Cardiac muscle cell (in vitro differentiated cells and primary cell): ENCODE measurements at places on chromosomes 6 and 20.

- no peak for DNase-seq
Measured at GRCh38 chr6:159739341-159739740, 12.0 kb downstream of the WTAP start.

- DNase-seq = peak; percentile 70
Measured at GRCh38 chr6:593139-593906, 63.6 kb downstream of the HUS1B start.

DNA sequence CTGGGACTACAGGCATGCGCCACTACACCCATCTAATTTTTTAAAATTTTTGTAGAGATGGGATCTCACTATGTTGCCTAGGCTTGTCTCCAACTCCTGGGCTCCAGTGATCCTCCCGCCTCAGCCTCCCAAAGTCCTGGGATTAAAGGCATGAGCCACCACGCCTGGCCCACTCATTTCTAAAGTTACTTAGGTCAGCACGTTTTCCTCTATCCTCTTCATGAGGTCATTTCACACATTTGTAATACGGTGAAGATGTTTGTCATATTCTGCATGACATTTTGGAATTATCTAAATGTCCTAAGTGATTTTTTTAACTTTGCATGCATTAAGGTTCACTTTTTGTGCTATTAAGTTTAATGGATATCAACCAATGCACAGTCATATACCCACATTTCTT is 11.9 kb upstream of the SOX12 start:
- DNase-seq = no peak

DNA sequence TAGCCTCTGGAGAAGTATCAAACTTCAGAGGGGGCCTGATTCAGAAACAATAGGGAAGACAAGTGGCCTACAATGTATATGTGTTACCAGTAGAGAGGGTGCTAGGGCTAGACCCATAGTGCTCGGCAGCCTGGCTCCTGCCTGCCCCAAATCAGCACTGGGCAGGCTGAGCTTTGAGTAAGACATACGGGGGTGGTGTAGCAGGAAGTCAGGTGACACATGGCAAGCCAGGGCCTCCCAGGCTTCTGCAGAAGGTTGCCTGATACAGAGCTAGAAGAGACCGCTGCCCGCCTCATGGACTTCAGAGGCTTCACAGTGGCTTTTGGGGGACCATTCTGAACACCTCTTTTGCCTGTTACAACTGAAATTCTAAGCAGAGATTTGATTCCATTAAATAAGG is 43.4 kb downstream of the RALY start:
- no peak for DNase-seq

DNA sequence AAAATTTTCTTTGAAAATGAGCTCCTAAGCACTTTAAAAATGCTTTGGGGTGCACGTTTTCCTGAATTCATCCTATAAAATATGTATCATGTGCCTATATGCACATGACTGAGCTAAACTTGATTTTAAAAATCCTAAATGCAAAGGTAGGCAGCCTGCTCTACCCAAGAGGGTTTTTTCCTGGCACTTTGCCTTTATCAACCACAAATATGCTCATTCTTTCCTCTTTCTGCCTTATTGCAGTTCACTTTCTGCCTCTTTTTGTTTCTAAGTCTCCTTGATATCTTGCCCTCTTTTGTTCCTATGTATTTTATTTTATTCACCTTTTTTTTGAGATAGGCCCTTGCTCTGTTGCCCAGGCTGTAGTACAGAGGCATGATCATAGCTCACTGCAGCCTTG is 229.3 kb downstream of the GRM1 start:
- peak; percentile 22 for DNase-seq

- DNase-seq = no peak
Measured at GRCh38 chr6:145383428-145383827, 351.9 kb downstream of the EPM2A start.

DNA sequence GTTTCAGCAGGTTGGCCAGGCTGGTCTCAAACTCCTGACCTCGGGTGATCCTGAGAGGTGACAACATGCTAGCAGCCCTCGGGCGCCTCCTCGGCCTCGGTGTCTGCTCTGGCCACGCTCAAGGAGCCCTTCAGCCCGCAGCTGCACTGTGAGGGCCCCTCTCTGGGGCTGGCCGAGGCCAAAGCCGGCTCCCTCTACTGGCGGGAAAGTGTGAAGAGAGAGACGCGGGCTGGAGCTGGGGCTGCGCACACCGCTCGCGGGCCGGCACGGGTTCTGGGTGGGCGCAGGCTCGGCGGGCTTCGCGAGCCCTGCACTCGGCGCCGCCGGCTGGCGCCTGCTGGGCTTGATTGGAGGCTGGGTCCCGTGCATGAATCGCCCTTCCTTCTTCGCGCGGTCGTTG is 80.8 kb upstream of the RBM24 start:
- no peak for DNase-seq

GRCh38 chr6:44967481-44967880 is 360.6 kb upstream of the RUNX2 start:
- peak; percentile 38 for DNase-seq

GRCh38 chr6:71900642-71901041 is 14.3 kb downstream of the RIMS1 start:
- DNase-seq = no peak

GRCh38 chr6:1313767-1314503 is 2.0 kb downstream of the FOXQ1 start:
- DNase-seq = peak; percentile 56

- peak; percentile 86 for DNase-seq
Measured at GRCh38 chr6:25556516-25556915, 95.5 kb upstream of the SCGN start.

DNA sequence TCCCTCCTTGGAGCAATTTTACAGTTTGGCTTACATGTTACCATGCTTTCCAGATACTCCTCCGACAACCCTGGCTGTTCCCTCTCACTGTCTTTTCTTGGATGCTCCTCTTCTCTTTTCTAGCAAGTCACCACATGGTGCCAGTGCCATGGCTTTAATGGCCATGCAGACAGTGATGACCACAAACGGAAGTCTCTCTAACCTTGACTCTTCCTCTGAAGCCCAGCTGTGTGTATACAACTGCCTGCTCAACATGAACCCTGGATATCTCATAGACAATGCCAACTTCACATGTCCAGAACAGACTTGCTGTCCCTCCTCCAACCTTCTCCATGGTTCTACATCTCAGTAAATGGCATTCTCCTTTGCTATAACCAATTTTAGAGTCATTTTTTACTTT is 49.8 kb upstream of the NEDD9 start:
- DNase-seq = no peak

GRCh38 chr6:135129136-135129856 is 51.8 kb upstream of the MYB start:
- no peak for DNase-seq

GRCh38 chr6:85498596-85499258 is 48.8 kb downstream of the NT5E start:
- DNase-seq = no peak

DNA sequence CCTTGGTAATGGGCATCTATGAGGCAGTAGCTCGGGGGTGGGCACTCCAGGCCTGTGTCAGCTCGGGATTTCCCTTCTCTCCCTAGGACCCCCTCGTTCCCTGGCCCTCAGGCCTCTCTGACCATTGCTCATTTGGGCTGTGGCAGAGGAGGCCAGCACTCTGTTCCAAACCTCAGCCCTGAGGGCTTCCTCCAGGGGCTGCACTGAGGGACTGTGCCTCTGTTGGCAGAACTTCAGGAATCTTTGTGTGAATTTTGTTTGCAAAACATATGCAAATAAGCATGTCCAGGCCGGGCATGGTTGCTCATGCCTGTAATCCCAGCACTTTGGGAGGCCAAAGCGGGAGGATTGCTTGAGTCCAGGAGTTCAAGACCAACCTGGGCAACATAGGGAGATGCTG is 11.0 kb downstream of the PACSIN1 start:
- DNase-seq = no peak

GRCh38 chr6:116385459-116385802 is 14.7 kb downstream of the DSE start:
- DNase-seq = no peak

GRCh38 chr20:38290829-38291814 is 12.8 kb upstream of the BPI start:
- no peak for DNase-seq

DNA sequence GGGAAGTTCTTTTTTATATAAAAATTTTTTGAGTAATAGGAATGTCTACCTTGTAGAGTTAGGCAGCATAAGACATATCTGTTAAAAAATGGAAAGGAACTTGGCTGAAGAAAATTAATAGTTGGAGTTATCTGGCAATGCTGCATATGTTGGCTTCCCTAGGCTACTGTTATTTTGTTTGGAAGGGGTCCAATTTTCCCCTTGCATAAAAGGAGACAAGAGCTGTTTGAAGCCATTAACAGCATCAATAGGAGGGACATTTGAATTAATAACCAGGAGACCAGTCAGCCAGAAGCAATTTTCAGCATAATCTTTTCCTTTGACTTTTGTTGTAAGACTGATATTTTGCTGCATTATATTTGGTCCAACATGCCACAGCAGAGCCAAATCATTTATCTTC is 80.9 kb upstream of the TAB2 start:
- DNase-seq = peak; percentile 88

- DNase-seq = no peak
Measured at GRCh38 chr6:41294214-41294872, 7.9 kb upstream of the TREM1 start.

GRCh38 chr20:40686893-40687292 is 2.1 kb downstream of the MAFB start:
- DNase-seq = no peak

- DNase-seq = no peak
Measured at GRCh38 chr6:56714273-56714672, 71.6 kb upstream of the DST start.

- peak; percentile 22 for DNase-seq
Measured at GRCh38 chr6:93644611-93645010, 225.3 kb upstream of the EPHA7 start.

DNA sequence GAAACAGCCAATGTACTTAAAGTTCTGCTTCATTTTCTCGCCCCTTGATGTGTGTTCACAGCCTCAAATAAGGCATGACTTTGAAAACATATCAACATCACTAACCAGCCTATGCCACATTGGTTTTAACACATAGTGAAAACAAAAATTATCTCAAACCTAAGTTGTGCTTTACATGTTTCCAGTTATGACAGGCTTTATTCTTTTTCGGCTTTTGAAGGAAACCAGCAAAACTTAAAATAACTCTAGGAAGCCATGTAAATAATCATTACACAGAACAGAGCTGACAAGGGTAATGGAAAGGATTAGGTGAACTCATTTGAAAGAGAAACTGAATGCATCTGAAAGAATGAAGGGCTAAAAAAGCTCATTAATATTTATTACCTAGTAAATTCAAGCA is 42.1 kb downstream of the BMP5 start:
- no peak for DNase-seq

DNA sequence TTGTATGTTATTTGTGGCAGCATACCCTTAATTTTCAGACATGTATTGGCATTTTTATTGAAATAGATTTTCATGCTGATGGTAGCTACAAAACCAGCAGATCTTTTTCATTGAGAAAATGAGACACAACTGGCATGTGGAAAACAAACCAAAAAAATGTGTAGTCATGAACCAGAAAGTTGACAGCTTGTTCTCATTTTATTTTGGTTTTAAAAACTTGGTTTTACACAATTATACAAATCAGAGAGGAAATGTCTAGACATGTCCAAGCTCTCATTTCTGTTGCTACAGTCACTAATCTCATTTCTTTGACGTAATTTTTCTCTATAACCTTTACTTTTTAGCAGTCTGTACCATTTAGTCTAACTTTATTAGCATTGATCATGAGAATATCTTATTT is 85.4 kb downstream of the GRIK2 start:
- no peak for DNase-seq

DNA sequence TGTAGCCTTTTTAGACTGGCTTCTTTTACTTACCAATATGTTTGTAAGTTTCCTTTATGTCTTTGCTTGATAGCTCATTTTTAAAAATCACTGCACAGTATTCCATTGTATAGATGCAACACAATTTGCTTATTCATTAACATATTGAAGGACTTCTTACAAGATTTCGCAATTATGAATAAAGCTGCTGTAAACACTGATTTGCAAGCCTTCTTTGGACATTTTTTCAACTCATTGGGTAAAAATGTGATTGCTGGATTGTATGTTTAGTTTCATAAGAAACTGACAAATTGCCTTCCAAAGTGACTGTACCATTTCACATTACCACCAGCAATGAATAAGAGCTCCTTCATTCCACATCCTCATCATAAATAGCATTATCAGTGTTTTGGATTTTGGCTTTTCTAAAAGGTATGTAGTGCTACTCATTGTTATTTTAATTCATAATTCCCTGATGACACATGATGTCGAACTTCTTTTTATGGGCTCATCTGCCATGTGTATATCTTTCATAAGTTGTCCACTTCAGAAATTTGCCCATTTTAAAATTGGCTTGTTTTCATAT is 80.7 kb downstream of the TFAP2B start:
- DNase-seq = no peak

DNA sequence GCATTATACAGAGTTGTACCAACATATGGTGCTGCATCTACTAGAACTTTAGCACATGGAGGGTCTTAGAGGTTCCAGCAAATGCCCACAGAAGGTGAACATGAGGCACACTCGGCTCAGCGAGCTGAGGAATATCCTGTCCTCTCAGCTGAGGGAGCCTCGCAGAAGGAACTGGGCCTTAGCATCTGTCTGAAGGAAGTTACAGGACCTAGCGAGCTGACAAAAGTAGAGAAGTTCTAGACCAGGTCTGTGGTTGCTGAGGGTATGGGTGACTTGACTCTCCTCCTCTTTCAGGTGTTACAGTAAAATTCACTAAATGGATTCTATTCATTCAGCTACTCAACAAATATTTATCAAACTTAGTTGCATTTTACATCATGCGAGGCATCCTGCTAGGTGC is 157.2 kb downstream of the ZDHHC14 start:
- DNase-seq = no peak

DNA sequence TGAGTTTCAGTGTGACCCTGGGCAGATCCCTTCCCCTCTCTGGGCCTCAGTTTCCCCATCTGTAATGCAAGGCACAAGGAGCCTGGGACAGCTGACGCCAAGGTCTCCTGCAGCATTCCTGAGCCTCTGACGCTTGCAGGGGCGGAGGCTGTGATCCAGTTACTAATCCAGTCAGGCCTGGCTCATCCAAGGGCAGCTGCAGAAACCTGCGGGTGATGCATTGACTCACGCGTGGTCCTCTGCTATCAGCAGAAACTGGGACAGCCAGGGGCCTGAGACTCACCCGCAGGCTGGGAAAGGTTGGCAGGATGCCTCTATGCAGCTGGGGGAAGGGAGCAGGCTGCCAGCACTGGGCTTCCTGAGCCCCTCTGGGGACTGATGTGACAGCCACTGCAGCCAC is 65.0 kb upstream of the SIRPA start:
- DNase-seq = peak; percentile 94

DNA sequence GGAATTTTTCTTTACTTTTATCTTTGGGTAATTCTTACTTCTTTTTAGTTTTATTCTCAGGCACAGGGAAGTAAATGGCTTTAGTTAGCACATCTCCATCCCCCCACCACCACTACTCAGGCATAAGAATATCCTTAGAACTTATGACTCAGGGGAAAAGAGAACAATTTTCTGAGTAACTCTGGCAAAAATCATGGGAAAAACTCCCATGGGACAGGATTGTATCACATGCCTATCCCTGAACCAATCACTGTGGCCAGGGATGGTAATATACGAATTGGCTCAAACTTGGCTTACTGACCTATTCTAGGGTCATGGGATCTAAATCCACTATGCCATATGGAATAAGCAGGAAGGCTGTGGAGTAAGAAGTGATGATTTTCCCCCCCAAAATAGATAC is 339.1 kb downstream of the BTBD3 start:
- peak; percentile 13 for DNase-seq
